ENCODE measurements at places on chromosomes 6 and 20.
A peak's percentile ranks its signal among the peaks of the same experiment; 100 is the strongest.

DNA sequence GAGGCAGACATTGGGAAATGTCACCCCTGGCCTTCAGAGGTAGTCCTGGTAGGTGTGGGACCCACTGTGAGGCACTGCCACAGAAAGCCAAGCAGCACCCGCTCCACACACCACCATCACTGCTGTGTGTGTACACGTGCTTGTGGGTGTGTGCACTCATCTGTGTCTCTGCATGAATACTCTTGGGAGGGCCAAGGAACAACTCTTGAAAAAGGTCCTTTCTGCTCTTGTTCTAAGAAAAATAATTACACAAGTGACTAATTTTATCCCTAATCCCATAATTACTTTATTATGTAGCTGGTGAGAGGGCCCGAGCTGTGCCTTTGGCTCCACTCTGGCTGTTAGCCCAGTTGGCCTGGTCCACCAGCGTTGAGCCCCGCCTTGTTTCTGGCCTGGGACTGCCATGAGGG lies 21.7 kb upstream of the EPB41L1 start:
- no peak for DNase-seq

DNA sequence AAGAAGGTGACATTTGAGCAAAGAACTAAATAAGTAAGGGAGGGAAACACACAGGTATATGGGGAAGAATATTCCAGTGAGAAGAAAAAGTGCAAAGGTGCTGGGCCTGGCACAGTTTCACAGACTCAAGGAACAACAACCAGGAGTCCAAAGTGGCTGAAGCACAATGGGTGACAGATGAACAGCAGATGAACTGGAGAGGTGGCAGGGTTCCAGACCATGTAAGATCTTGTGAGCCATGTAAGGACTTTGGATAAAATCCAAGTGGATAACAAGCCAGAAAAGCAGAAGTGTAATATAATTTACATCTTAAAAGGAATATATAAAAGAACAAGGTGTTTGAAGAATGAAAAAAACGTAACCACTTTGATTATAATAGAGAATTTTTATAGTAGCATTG lies 87.9 kb downstream of the MMS22L start:
- no peak for DNase-seq

DNA sequence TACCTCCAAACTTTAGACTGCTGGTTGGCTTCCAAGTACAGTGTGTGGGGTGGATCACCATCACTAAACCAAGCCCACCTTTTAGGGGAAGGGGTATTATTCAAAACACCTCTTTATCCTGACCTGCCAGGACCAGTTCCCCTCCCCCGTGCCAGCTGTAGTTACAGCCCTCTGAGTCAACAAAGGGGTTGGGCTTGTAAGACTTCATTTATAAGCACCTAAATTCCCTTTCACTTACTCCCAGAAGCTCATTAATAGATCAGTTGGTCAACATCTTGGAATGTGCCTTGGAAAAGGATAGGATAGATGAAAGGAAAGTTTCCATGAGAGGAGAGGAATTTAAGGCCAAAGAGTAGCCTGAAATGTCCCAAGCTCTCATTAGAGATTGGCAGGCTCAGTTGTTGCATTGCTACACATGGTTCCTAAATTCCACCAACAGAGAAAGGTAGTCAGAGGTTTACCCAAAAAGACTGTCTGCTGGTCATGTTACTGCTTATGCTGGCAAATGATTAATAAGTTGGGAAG lies 59.2 kb downstream of the TNFAIP3 start:
- DNase-seq, result no peak

- no peak for DNase-seq
Measured at GRCh38 chr6:158437571-158437970, 122.3 kb upstream of the TMEM181 start.

GRCh38 chr6:35047265-35048011 lies 93.7 kb downstream of the TCP11 start:
- no peak for DNase-seq

GRCh38 chr6:125191916-125192609 lies 38.5 kb downstream of the TPD52L1 start:
- DNase-seq, result no peak

DNA sequence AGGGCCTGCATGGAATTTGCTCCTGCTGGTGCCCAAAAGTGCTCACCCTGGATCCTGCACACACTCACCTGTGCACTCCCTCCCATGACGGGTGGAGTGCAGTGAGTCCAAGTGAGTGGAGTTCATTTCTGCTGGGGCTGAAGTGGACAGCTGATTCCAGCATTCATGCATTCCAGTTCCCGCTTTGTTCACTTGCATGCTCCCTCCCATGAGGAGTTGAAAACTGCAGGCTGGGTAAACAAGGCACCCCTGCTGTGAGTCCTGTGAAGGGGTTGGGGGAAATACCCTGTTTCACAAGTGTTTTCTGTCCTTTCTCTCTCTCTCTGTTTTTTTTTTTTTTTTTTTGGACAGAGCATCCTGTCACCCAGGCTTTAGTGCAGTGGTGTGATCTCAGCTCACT lies 454.1 kb upstream of the NOX3 start:
- DNase-seq, result no peak

DNA sequence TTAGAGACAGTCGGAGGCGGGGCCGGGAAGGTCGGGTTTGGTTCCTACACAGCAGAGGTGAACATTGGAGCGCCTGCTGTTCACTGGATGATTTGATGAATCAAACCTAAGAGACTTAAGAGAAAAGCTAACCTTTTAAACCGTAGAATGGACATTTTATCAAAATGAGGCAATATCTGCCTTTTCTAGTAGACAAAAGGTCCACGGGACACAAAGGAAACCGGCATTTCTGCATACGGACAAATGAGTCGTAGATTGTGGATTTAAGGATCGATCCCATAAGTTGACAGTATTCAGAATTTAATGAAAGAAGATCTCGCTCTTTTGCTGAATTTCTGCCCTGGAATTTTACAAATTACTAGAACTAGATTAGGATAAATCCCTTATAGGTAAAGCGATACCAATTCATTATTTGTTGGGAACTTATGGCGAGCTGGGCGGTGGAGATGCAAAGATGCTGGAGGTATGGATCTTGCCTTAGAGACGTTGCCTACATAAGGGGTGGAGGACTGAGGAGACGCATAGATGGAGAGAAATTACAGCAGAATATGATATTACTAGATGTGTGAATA lies 400 bp downstream of the PAK1IP1 start:
- DNase-seq, result no peak

DNA sequence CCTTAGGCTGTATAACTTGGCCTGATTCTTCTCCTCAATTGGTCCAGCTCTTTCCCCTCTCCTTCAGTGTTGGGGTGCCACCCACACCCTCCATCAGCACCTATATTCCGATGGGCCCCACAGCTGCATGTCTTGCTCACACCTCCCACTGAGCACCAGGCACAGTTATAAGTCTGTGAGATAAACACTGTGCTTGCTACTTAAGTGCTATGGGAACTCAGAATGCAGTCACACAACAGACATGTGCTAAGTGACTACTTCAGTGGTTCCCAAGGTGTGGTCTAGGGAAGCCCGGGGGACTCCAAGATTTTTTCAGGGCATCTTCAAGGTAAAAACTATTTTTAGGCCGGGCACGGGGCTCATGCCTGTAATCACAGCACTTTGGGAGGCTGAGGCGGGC lies 7.3 kb downstream of the ZC3H12D start:
- DNase-seq, result no peak

DNA sequence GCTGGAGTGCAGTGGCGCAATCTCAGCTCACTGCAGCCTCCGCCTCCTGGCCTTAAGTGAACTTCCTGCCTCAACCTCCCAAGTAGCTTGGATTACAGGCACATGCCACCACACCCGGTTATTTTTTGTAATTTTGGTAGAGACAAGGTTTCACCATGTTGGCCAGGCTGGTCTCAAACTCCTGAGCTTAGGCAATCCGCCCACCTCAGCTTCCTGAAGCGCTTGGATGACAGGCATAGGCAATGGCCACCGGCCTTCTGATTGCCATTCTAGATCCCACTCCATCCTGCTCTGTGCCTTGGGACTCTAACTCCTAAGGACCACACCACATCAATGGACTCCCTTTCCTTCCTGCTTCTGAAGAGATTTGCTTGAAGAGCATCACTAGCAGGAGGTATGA lies 60.6 kb downstream of the SEL1L2 start:
- no peak for DNase-seq

- no peak for DNase-seq
Measured at GRCh38 chr20:59359906-59360725, 59.7 kb downstream of the EDN3 start.

DNA sequence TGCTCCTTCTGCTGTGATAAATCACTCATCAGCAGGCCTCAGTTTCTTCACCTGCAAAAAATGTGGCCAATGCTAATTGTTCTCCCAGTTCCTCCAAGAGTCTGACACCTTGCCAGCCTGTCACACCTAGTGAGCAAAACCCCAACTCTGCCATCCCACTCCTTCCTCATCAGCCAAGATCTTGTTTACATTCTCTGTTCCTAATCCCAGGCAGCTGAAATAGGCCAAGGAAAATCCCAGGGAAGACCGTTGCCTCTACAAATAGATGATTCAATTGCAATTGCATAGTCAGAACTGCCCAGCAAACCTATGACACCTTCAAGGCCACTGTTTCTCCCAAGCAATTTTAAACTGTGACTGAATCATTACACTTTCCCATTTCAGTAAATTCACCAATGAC lies 78.7 kb downstream of the GMDS start:
- no peak for DNase-seq

GRCh38 chr20:18001131-18001921 lies 32.5 kb downstream of the MGME1 start:
- no peak for DNase-seq

DNA sequence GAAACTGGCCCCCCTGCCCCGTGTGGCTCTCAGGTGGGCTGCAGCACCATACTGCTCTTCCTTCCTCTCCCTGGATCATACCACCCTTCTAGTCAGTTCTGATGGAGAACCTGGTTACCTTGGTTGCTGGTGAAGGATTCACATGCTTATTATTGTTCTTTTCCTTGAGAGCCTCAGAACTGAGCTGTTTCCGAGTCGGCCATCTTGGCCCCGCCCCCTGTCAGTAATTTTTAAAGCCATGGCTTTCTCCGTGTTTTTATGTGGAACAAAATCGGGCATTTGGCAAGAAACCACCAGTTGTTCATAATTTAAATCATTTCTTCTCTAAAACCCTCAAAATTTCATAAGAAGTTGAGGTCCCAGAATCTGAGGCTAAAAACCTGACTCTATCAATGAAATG lies 493.8 kb downstream of the NKAIN2 start:
- DNase-seq, result no peak

- DNase-seq, result no peak
Measured at GRCh38 chr20:51651921-51652549, 109.5 kb upstream of the NFATC2 start.

DNA sequence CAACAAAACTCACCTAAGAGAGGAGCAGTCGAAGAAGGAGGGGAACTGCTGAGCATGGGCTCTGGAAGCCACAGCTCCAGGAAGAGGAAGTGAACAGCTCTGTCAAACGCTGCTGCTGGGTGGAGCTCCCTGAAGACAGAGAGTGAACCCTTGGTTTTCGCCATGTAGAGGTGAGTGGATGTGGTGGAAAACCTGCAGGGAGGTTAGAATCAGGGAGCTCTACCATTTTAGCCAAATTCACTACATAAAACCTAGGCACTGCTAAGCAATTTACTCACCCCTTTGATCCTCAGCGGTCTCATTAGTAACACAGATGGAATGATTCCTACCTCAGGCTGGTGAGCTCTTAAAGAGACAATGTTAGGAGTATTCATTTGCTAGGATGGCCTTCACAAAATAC lies 19.4 kb upstream of the TFAP2A start:
- no peak for DNase-seq

GRCh38 chr6:89487864-89488263 lies 54.9 kb downstream of the ANKRD6 start:
- no peak for DNase-seq

GRCh38 chr6:138959521-138959920 lies 28.5 kb downstream of the REPS1 start:
- no peak for DNase-seq

DNA sequence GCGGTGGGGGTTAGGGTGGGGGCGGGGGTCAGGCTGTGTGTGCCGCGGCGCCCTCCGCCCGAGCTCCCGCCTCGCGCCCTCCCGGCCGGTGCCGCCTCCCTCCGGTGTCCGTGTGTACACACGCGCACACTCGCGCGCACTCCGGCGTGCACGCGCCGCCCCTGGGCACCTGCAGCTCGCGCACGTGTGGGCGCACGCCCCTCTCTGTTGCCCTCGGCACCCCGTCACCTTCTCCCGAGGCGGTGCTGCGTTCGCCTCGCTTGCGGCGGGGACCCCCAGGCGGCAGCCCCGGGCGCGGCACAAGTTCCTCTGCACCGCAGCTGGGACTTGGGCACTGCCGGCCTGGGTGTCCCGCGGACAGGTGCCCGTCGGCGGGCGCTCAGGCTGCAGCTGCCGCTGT lies 525 bp downstream of the MACROD2 start:
- peak; percentile 74 for DNase-seq

DNA sequence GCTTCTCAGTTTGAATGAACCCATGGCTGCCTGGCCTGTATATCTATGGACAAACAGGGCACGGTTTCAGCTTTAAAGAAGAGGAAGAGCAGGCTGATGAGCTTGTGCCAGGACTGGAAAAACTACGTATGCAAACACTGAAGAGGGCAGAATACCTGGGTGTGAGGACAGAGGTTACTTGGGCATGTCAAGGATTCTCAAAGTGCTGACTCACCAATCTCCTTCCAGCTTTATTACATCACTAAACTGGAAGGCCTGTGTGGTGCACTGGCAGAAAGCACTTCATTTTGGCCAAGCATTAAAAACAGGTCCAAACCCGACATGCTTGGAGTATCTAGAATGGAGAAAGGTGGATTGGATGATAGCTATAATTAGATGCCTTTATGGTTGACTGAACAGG lies 95.2 kb downstream of the GMPR start:
- no peak for DNase-seq

DNA sequence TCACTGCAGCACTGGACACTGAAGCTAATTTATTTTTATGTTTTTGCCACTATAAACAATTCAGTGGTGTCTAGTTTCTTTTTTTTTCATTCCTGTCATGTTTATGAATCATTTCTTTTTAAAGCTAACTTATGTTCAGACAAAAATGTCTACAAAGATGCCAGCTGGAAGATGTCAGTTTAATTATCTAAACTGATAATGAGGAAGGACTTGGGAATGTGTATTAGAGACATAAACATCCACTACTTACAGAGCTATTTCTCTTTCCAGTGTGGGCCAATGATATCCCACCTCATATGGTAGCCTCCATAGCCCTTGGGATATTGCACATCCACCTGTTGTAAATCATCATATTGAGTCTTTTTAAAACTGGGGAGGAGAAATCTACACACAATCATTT lies 132.1 kb upstream of the FAM184A start:
- DNase-seq, result no peak

- DNase-seq, result no peak
Measured at GRCh38 chr6:128567029-128567428, 46.6 kb upstream of the PTPRK start.

- DNase-seq, result no peak
Measured at GRCh38 chr6:163324688-163325389, 89.7 kb upstream of the QKI start.
